ENCODE measurements at places on chromosomes 12 and 14.

- no peak for DNase-seq
Measured at GRCh38 chr12:62714774-62715721, 219.9 kb downstream of the PPM1H start.

DNA sequence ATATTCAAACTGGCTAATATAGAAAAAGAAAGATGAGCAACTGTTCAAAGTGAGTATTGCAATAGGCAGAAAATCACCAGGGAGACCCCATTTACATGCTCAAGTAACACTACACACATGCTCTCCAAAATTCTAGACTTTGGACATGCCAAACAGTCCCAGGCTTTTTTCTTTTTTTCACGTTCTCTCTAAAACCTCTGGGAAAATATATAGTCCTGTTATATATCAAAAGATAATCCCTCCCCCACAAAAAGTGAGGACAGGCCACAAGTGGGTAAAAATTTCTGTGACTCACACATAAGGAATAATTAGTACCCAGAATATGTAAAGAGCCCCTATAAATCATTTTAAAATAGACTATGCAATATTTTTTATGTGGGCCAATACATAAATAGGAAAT, 55.2 kb downstream of the EFCAB11 start:
- DNase-seq, result no peak

- no peak for DNase-seq
Measured at GRCh38 chr14:36028218-36028617, 148.3 kb downstream of the PTCSC3 start.

DNA sequence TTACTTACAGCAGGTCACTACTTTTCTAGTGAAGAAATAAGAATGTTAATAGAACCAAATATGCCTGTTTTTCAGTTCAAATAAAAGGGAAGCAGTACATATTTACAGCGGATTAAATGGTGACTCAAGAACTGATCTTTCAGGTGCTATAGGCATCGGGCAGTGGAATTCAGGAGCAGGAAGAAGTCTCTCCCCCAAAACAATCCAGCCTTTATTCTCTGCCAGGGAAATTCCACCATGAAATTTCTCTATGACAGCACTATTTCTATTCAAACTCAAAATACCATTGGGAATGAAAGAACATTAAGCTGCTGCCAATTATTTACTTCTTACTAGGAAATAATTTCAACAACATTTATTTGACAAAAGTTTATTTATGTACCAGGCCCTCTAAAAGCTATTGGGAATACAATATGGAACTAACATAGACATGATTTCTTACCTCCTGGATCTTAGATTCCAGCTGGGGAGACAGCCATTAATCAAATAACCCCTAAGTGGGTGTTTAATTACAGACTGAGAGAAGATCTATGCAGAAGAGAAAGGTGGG, 60.3 kb upstream of the KRR1 start:
- no peak for DNase-seq

GRCh38 chr12:103679421-103680170, 92.5 kb downstream of the STAB2 start:
- DNase-seq, result no peak

GRCh38 chr12:106098691-106099200, 40.0 kb downstream of the NUAK1 start:
- DNase-seq, result no peak

DNA sequence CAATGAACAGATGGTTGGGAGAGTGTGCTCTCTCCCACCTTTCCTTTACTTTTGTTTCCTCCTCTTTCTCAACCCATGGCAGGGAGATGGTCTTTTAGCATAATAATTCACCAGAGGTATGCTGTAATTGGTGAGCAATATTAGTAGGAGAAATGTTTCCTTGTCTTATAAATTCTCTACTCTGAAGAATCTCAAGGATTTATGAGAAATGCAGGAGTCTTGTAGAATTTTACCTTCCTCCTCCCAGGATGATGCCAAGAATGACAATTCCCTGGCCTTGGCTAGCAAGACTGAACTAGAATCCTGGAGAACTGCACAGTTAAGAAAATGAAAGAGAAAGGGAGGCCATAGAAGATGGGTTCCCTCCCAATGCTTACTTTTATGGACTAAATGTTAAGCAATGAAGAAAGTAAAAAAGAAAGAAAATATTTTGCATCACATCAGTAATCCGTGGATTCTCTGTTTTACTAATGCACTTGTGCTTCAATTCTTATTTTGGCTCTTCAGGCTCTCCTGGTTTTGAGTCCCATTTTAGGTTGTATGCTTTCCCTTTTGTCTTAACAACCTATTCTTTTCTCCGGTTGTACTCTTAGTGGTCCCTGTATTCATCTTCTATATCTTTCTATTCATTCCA, 192.9 kb upstream of the GARIN6 start:
- no peak for DNase-seq

DNA sequence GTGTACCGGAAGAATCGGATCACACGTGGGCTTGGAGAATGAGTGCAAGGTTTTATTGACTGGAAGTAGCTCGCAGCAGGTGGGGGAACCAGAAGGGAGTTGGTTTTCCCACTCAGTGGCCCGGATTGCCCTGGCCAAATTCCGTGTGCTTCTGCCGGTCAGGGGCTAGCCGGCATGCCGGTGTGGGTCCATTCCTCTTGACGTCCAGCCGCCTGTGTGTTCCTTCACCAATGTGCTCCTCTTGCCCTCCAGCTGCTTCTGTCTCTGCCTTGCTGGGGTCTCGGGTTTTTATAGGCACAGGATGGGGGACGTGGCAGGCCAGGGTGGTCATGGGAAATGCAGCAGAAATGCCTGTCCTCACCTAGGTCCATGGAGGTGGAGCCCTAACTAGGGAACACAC, 11.0 kb downstream of the MYRFL start:
- no peak for DNase-seq
